HCT116 (cell line): ENCODE measurements at places on chromosomes 11 and 22. TPM values are rescaled to one million over a fixed set of nuclear protein-coding genes. Genes with fewer than 3 reads are reported as not detected.

DNA sequence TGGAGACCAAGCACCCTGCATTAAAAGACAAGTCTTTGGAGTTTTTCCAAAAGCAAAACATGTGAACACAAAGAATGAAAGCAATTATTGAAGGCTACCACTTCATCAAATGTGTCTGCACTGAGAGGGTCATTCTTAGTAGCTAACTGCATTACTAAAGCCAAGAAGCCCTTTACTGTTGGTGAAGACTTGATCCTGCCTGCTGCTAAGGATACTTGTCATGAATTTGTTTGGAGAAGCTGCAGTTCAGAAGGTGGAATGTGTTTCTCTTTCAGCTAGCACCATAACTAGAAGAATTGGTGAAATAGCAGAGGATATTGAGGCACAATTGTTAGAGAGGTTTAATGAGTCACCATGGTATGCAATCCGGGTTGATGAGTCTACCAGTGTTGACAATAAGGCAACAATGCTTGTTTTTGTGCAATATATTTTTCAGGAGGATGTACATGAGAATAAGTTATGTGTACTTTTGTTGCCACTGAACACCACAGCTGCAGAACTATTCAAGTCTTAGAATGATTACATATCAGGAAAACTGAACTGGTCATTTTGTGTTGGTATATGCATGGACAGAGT is 457.3 kb upstream of the ISX start:
- no peaks in the 10 kb centered on the region for H3K36me3 ChIP-seq
- H3K4me1 ChIP-seq = no peaks in the 10 kb centered on the region
- H3K27ac ChIP-seq = no peak overlapping the region
- H3K27me3 ChIP-seq = no peaks in the 10 kb centered on the region
- DNase-seq = no peak

DNA sequence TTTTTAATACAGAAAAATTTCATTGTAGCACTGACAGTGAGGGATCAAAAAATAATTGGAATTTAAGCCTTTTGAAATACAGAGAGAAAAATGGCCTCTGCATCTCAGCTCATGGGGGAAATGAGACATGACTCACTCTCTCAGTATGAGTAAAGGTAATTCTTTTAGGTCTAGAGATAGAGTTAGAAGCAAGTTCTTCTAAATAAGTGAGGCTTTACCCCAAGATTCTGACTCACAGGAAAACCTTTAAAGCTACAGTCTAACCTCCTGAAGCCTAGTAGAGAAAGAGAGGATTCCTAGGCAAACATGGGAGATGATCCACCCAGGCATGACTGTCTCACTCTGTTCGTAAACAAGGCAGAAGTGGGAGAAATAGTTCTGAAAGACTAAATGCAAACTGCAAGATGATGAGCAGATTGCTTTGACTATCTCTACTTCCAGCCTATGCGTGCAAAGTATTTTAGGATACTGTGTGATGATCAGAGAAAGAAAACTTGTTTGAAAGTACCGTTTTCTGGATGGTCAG is 1003.3 kb upstream of the CCDC90B start:
- H3K4me3 ChIP-seq = no peak overlapping the region
- no peak for DNase-seq
- H3K27me3 ChIP-seq = no peaks in the 10 kb centered on the region
- H3K4me1 ChIP-seq = no peaks in the 10 kb centered on the region

- DNase-seq = no peak
- H3K4me3 ChIP-seq = no peak overlapping the region
- H3K27me3 ChIP-seq = no peaks in the 10 kb centered on the region
- H3K27ac ChIP-seq = no peak overlapping the region
Observed at GRCh38 chr11:91969486-91969885, 255.1 kb upstream of the FAT3 start.

DNA sequence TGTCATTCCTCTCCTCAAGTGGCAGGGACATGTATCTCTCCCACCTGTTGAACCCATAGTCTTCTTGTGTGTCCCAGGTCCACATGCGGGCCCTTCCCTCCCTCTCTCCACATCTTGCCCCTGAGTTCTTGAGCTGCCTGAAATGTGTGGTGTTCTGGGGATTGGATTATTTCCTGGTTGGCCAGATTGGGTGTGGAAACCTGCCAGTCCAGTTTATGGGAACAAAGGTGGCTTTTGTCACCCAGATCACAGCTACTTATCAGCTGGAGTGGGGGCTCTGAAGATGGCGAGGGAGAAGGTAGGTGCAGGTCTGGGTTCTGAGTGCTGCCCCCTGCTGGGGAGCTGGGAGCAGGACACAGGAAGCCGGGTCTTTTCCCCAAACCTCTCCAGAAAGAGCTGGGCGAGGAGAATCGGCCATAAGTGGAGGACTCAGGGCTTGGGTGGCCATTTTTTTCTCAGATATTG is 14.2 kb downstream of the DTX4 start:
- DNase-seq = peak; percentile 57
- H3K36me3 ChIP-seq = no peaks in the 10 kb centered on the region
- H3K27ac ChIP-seq = no peak overlapping the region; the same call in 1 of the 2 replicates
- H3K4me1 ChIP-seq = peaks cover 13% of the 10 kb centered on the region; the same call in 1 of the 2 replicates
- no peaks in the 10 kb centered on the region for H3K27me3 ChIP-seq
- H3K4me3 ChIP-seq = no peak overlapping the region

GRCh38 chr11:13233173-13233745 is 44.3 kb upstream of the BMAL1 start:
- no peaks in the 10 kb centered on the region for H3K27me3 ChIP-seq
- H3K27ac ChIP-seq = no peak overlapping the region
- no peaks in the 10 kb centered on the region for H3K4me1 ChIP-seq
- no peaks in the 10 kb centered on the region for H3K36me3 ChIP-seq
- no peak for DNase-seq

DNA sequence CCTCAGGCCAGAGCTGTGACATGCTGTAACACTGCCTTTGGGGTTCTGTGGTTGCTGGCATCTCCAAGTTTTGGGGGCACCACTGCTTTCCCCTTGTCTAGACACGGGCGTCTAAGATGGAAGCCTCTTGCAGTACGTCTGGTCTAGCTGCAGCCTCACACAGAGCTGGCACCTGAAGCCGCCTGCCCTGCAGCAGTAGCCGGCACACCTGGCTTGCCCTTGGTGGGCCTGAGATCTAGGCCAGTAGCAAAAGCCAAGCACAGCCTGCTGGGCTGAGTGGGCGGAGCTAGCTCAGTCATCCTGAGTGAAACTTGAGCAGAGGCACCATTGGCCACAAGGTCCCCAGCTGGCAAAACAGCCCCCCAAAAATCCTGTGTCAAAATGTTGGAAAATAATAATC is 154.2 kb downstream of the DLG2 start:
- H3K4me1 ChIP-seq = no peaks in the 10 kb centered on the region
- DNase-seq = no peak
- H3K27me3 ChIP-seq = peaks cover 23% of the 10 kb centered on the region
- no peak overlapping the region for H3K27ac ChIP-seq

GRCh38 chr11:126140926-126141280 is 70.5 kb downstream of the RPUSD4 start:
- H3K4me1 ChIP-seq = no peaks in the 10 kb centered on the region
- H3K36me3 ChIP-seq = no peaks in the 10 kb centered on the region
- H3K4me3 ChIP-seq = no peak overlapping the region
- no peak for DNase-seq
- H3K27ac ChIP-seq = no peak overlapping the region

DNA sequence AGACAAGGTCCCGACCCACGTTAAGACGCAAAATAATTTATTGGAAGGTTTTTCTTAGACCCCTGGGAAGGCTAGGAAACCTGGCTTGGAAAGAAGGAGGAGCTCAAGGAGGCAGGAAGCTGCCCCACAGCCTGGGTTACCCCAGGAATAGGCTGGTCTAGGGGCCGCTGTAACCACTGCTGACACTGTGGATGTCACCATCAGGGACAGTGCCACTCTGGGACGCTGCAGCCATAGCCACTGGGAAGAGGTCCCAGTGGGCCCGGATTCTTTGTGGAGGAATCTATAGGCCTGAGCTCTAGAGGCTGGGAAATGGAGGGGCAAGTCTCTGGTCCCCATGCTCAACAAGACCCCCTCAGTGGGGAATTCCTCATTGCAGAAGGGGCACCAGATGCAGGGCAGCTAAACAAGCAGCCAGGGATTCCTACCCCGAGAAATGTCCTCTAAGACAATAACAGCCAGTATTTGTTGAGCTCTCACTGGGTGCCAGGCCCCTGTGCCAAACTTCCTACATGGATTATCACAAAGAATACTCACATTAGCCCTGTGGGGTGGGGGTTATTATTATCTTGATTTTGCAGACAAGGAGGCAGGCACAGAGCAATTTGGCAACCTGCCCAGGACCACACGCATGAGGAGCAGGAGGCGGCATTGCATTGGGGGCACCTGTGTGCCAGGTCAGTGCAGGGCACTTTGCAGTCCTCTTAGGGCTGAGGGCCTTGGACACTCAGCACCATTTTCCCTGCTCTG is 19.5 kb upstream of the CHKA start:
- H3K4me3 ChIP-seq = no peak overlapping the region
- H3K36me3 ChIP-seq = no peaks in the 10 kb centered on the region
- peaks cover 7% of the 10 kb centered on the region; the same call in 1 of the 2 replicates for H3K4me1 ChIP-seq
- H3K27me3 ChIP-seq = no peaks in the 10 kb centered on the region

GRCh38 chr11:64648551-64648950 is 57.5 kb downstream of the SLC22A12 start:
- H3K4me1 ChIP-seq = peaks cover 4% of the 10 kb centered on the region; the same call in 1 of the 2 replicates
- H3K27me3 ChIP-seq = no peaks in the 10 kb centered on the region
- H3K27ac ChIP-seq = no peak overlapping the region
- H3K36me3 ChIP-seq = no peaks in the 10 kb centered on the region
- DNase-seq = no peak
- H3K4me3 ChIP-seq = no peak overlapping the region

- no peaks in the 10 kb centered on the region for H3K27me3 ChIP-seq
- H3K4me1 ChIP-seq = no peaks in the 10 kb centered on the region; the same call in 1 of the 2 replicates
- H3K4me3 ChIP-seq = peak overlapping the region; percentile 9
- H3K27ac ChIP-seq = no peak overlapping the region
- DNase-seq = no peak
Observed at GRCh38 chr22:50674130-50674500, 1.5 kb downstream of the SHANK3 start.

DNA sequence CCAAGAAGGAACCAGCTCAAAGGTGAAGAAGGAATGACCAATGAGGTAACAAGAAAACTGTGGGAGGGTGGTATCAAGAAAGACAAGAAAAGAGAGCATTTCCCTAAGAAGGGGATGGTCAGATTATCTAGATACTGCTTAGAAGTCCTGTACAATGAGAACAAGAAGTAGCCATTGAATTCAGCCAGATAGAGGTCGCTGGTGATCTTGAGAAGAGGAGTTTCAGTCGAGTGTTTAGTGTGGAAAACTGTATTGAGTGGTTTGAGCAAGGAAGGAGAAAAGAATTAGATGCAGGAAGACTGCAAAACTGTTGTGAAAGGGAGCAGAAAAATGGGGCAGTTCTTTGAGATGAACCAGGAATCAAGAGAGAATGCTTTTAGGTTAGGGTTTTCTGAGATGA is 74.6 kb upstream of the FAT3 start:
- H3K36me3 ChIP-seq = no peaks in the 10 kb centered on the region
- no peaks in the 10 kb centered on the region for H3K4me1 ChIP-seq
- DNase-seq = no peak
- H3K27me3 ChIP-seq = no peaks in the 10 kb centered on the region
- no peak overlapping the region for H3K4me3 ChIP-seq

DNA sequence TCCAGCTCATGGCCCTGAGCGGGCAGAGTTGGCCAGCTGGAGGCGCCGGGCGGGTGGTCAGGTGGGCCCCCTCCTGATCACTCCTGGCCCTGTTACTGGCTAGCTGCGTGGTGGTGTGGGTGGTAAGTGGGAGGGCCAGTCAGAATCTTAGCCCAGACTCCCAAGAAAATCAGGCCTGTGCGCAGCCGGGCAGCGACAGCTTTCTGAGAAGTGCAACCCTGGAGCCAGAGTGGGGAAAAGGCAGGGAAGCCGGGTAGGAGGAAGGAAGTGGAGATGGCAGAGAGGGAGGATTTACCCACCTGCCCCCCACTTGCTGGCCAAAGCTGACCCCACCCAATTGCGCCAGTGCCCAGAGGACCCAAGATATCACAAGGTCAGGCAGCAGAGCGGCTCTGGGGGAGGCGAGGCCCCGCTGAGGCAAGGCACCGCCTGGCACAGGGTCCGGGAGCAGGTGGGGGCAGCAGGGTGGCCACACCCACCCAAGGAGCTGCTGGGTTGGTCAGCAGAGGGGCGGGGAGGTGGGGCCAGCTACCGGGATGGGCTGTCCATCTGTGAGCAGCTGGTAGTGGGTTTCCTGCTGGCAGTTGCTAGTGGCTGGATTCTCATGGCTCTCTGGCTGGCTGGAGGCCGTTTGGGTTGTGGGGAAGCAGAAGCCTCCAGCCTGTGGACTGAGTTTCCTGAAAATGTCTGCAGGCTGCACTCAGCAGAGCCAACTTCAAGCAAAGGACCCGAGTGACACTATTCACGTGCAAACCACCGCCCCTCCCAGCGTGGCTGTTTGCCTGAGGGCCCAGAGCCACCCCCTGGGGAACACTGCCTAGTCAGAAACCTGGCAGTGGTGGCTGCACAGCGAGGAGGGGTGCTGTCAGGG is 196.4 kb downstream of the IGLL1 start:
- H3K27ac ChIP-seq = no peak overlapping the region
- no peaks in the 10 kb centered on the region for H3K27me3 ChIP-seq
- H3K4me3 ChIP-seq = no peak overlapping the region
- no peak for DNase-seq
- no peaks in the 10 kb centered on the region for H3K36me3 ChIP-seq

- no peak for DNase-seq
- H3K4me1 ChIP-seq = peaks cover 7% of the 10 kb centered on the region
Observed at GRCh38 chr11:2831781-2832532, 53.6 kb downstream of the CDKN1C start.

DNA sequence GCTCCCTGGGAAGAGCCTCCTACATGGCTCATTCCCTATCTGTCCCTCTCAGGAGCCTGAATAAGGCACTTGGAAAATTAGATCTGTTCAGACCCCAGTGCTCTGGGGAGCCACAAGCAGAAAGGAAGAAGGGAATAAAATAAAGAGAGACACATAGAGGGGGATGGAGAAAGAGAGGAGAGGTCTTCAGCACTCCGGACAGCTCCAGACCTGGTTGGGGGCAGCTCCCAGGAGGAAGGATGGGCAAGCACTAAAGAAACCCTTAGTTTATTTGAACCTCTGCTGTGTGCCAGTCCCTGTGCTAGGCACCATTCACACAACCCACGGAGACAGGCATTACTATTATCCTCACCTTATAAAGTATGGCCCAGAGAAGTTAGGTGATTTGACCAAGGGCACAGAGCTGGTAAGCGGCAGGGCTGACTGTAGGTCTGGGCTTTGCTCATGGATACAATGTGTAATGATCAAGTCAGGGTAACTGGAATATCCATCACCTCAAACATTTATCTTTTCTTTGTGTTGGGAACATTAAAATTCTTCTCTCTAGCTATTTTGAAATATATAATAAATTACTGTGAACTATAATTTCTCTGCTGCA is 53.7 kb upstream of the LRRC32 start:
- no peak for DNase-seq
- H3K4me1 ChIP-seq = no peaks in the 10 kb centered on the region; the same call in 1 of the 2 replicates
- no peak overlapping the region for H3K27ac ChIP-seq
- H3K36me3 ChIP-seq = no peaks in the 10 kb centered on the region
- no peak overlapping the region for H3K4me3 ChIP-seq

GRCh38 chr22:32910429-32910772 is 108.9 kb downstream of the TIMP3 start:
- DNase-seq = no peak
- no peak overlapping the region for H3K27ac ChIP-seq
- no peaks in the 10 kb centered on the region for H3K36me3 ChIP-seq
- H3K4me3 ChIP-seq = no peak overlapping the region

RASSF10 gene
- not detected for total RNA-seq

CDC42BPG gene
- total RNA-seq = 30.1 TPM

DNAJB7 gene
- total RNA-seq = not detected

NNMT gene
- total RNA-seq = not detected
